Gastroesophageal sphincter (tissue), 4 donors: ENCODE measurements at places on chromosomes 7 and 10. TPM values are rescaled to one million over a fixed set of nuclear protein-coding genes. Genes with fewer than 3 reads are reported as not detected.

- H3K27me3 ChIP-seq = peaks cover 6% of the 10 kb centered on the region
- H3K4me3 ChIP-seq = no peak overlapping the region
- H3K4me1 ChIP-seq = peaks cover 13% of the 10 kb centered on the region
- ATAC-seq = no peak
- peaks cover 68% of the 10 kb centered on the region for H3K36me3 ChIP-seq
- no peak overlapping the region for H3K27ac ChIP-seq
Measured at GRCh38 chr7:150947761-150948651, 30.1 kb downstream of the KCNH2 start.

GRCh38 chr10:30736685-30737232 lies 107.2 kb upstream of the LYZL2 start:
- H3K27me3 ChIP-seq = no peaks in the 10 kb centered on the region
- peak; percentile 87 for ATAC-seq
- no peaks in the 10 kb centered on the region for H3K36me3 ChIP-seq
- peaks cover 5% of the 10 kb centered on the region for H3K4me1 ChIP-seq

- ATAC-seq = no peak
- H3K27me3 ChIP-seq = no peaks in the 10 kb centered on the region
- H3K27ac ChIP-seq = no peak overlapping the region
- peak overlapping the region; percentile 81 for H3K4me3 ChIP-seq
- H3K4me1 ChIP-seq = peaks cover 13% of the 10 kb centered on the region
- no peaks in the 10 kb centered on the region for H3K36me3 ChIP-seq
Measured at GRCh38 chr7:131555552-131556052, 826 bp downstream of the PODXL start.

GRCh38 chr10:132363921-132364593 lies 32.1 kb downstream of the LRRC27 start:
- H3K27ac ChIP-seq = no peak overlapping the region
- no peaks in the 10 kb centered on the region for H3K4me1 ChIP-seq
- peaks cover 65% of the 10 kb centered on the region for H3K36me3 ChIP-seq
- peak; percentile 85 for ATAC-seq
- no peak overlapping the region for H3K4me3 ChIP-seq
- H3K27me3 ChIP-seq = no peaks in the 10 kb centered on the region

GRCh38 chr10:11354823-11355222 lies 256.6 kb downstream of the USP6NL start:
- no peak overlapping the region for H3K4me3 ChIP-seq
- no peaks in the 10 kb centered on the region for H3K4me1 ChIP-seq
- ATAC-seq = no peak
- H3K27me3 ChIP-seq = no peaks in the 10 kb centered on the region

DNA sequence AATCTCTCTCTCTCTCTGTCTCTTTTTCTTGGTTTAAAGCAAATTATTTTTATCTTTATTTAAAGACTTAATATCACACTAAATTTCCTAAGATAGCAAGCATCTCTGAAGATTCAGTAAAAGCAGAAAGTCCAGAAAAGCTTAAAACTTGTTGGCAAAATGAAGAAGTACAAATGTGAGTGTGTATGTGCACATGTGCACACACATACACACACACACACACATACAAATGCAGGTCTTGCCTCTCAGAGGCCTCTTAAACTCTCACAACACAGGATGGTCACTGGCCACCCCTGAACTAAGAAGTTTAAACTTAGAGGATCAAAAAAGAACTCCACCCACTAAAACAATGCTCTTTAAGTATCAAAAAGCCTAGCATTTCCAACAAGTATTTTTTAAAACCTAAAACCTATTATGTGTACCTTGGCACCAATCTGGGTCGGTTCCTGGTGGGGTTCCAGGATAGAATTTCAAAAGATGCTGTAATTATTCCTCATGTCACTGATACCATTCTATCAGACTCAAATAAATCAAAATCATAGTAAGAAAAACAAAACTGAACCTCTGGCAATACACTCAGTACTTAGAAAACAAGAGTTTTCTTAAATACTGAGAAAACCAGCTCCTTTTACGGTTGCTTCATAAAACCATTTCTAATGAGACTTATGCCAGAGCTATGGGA lies 55.0 kb downstream of the SORBS1 start:
- peak overlapping the region; percentile 100 for H3K27ac ChIP-seq
- no peak for ATAC-seq
- peaks cover 100% of the 10 kb centered on the region for H3K4me1 ChIP-seq
- no peak overlapping the region for H3K4me3 ChIP-seq
- no peaks in the 10 kb centered on the region for H3K27me3 ChIP-seq

GRCh38 chr10:94075506-94075905 lies 81.8 kb downstream of the PLCE1 start:
- no peaks in the 10 kb centered on the region for H3K36me3 ChIP-seq
- no peaks in the 10 kb centered on the region for H3K4me1 ChIP-seq
- H3K4me3 ChIP-seq = no peak overlapping the region
- peak; percentile 23 for ATAC-seq

GRCh38 chr7:128266883-128267594 lies 26.0 kb downstream of the LEP start:
- peak; percentile 45 for ATAC-seq
- peaks cover 33% of the 10 kb centered on the region for H3K4me1 ChIP-seq
- peak overlapping the region; percentile 51 for H3K27ac ChIP-seq
- H3K27me3 ChIP-seq = peaks cover 32% of the 10 kb centered on the region

DNA sequence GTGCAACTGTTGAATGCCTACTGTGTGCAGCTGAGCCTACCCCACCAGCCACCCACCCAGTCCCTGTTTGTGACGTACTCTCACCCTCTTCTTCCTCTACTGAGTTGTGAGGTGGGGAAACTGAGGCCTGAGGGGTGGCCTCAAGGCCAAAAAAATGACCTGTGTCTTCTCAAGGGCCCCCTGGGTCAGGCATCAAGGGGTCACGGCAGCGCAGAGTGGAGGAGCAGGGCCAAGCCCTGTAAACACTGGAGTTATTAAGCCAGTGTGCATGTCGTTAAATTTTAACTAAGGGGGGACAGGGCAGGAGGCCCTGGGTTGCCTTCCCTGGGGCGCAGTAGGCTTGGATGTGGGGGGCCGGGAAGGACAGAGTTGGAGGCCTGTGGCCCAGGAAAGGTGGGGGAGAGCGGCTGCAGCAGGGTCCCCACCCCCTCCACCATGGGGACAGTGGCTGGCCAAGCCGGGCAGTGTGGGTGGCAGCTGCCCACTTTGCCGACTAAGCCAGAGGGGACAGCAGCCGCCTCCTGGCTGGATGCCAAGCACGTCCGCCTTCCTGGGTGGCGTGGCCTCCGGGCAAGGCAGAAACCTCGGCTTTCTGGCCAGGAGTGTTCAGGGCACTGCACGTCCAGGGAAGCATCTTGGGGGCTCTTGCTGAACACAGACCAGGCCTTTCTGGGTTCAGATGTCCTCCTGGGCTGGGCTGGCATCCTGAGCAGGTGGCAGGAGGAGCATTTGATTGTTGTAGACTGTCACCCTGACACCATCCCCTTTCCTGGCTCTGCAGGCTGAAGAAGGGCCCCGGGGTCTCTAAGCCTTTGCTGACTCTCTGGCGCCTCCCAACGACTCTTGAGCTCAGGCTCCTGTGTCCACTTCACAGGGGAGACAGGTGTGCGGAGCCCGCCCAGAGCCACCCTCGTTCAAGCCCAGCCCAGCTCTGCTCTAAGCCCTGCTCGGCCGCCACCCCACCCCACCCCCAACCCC lies 1.9 kb downstream of the SLC29A4 start:
- no peak overlapping the region for H3K4me3 ChIP-seq
- no peak overlapping the region for H3K27ac ChIP-seq
- no peaks in the 10 kb centered on the region for H3K36me3 ChIP-seq

- H3K4me1 ChIP-seq = peaks cover 86% of the 10 kb centered on the region
- H3K27me3 ChIP-seq = no peaks in the 10 kb centered on the region
- peak overlapping the region; percentile 14 for H3K27ac ChIP-seq
- H3K36me3 ChIP-seq = no peaks in the 10 kb centered on the region
- peak; percentile 42 for ATAC-seq
Measured at GRCh38 chr10:114389426-114389825, 14.9 kb downstream of the AFAP1L2 start.

GRCh38 chr10:59279476-59279875 lies 82.9 kb downstream of the FAM13C start:
- no peak overlapping the region for H3K4me3 ChIP-seq
- peaks cover 4% of the 10 kb centered on the region for H3K4me1 ChIP-seq
- no peak for ATAC-seq
- H3K36me3 ChIP-seq = peaks cover 15% of the 10 kb centered on the region
- no peak overlapping the region for H3K27ac ChIP-seq

DNA sequence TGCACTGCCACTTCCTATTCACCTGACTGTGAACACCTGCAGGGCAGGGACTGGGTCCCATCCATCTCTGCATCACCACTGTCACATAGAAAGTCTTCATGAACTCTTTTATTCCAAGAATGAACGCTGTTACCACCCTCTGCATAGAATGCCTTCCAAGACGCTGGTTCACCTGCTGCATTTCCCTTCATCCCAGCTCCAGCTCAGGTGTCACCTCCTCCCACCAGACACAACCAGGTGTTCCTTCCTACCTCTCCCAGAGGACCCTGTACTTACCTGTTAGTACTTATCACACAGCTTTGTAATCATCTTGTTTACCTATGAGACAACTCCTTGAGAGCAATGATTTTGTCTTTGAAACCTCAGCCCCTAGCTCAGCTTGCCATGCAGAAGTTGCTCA lies 31.1 kb downstream of the SORBS1 start:
- no peak overlapping the region for H3K4me3 ChIP-seq
- H3K27ac ChIP-seq = peak overlapping the region; percentile 100
- H3K27me3 ChIP-seq = no peaks in the 10 kb centered on the region
- H3K36me3 ChIP-seq = no peaks in the 10 kb centered on the region
- ATAC-seq = no peak

DNA sequence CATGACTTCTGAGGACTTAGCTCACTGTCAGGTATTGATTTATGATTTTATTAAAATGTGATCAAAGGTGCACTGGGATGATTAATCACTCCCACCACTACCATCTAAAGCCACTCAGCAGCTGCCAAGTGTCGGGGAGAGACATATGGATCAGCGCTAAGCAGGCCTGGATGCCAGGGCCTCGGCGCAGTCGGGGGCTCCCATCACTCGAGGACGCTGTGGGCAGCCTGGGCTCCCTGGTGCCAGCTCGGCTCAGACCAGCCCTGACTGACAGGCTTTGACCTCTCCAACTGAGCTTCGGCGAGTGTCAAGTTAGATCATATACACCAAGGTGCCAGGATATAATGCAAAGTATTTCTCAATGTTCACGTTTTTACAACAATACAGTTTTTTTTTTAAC lies 267.7 kb downstream of the ACTR3B start:
- H3K36me3 ChIP-seq = no peaks in the 10 kb centered on the region
- H3K27me3 ChIP-seq = no peaks in the 10 kb centered on the region
- no peak overlapping the region for H3K27ac ChIP-seq

DNA sequence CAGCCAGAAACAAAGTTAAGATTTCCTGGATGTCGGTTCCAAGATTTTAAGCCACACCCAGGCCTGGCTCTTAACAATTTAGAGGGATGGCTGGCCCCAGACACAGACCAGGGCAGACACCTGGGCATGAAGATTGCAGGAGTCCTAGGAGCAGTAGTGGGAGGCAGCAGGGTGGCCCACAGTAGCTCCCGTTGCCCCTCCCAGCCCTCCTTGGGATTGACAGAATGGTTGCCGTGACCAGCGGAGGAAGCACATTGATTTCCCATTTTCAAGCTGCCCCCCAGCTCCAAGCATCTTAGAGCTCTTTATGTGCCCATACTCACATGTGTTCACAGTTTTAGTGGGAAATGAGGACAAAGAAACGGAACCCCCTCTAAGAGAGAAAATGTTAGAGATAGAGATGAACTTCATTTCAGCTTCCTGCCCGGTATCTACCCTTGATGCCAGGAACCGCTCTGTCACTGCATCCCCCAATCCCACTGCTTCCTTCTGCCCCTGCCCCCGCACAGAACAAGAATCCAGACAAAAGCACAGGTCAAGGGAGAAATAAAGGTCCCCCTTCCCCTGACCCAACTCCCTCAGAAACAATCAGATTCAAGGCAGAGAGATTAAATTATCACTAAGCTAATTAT lies 101.1 kb downstream of the PLXNA4 start:
- ATAC-seq = no peak
- H3K4me3 ChIP-seq = no peak overlapping the region
- H3K36me3 ChIP-seq = no peaks in the 10 kb centered on the region
- no peak overlapping the region for H3K27ac ChIP-seq
- peaks cover 7% of the 10 kb centered on the region for H3K4me1 ChIP-seq

GRCh38 chr7:30935569-30935877 lies 23.9 kb downstream of the AQP1 start:
- ATAC-seq = no peak
- H3K27ac ChIP-seq = no peak overlapping the region
- peaks cover 3% of the 10 kb centered on the region for H3K27me3 ChIP-seq
- H3K4me1 ChIP-seq = no peaks in the 10 kb centered on the region
- no peaks in the 10 kb centered on the region for H3K36me3 ChIP-seq

DNA sequence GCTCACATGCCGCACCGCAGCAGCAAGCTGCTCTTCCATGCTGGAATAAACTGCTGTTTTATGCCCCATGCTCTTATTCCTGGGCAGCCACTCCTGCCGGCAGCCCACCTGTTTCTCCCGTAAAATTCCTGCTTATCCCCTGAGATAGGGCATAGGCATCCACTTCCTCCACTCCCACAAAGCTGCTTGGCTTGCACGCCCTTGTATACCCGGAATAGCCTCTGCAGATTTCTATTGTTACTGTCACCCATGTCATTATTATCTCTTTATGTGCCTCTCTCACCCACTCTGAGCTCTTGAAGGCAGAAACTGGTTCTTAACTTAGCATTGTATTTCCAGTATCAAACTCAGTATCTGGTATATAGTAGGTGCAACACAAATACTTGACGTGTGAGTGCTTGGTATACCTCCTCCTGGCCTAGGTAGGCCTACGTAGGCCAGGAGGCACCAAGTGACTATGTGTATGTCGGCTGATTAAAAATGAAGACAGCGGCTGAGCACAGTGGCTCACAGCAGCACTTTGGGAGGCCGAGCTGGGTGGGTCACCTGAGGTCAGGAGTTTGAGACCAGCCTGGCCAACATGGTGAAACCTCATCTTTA lies 193.4 kb downstream of the CCDC3 start:
- H3K4me1 ChIP-seq = no peaks in the 10 kb centered on the region
- no peak for ATAC-seq
- H3K27ac ChIP-seq = no peak overlapping the region
- H3K4me3 ChIP-seq = no peak overlapping the region

GRCh38 chr7:24192053-24192452 lies 91.9 kb upstream of the NPY start:
- H3K36me3 ChIP-seq = no peaks in the 10 kb centered on the region
- no peak for ATAC-seq
- H3K4me1 ChIP-seq = no peaks in the 10 kb centered on the region
- no peak overlapping the region for H3K4me3 ChIP-seq

GRCh38 chr7:157001920-157002818 lies 8.3 kb downstream of the MNX1 start:
- no peaks in the 10 kb centered on the region for H3K36me3 ChIP-seq
- H3K4me1 ChIP-seq = no peaks in the 10 kb centered on the region
- H3K4me3 ChIP-seq = no peak overlapping the region
- no peak for ATAC-seq
- H3K27ac ChIP-seq = no peak overlapping the region

GRCh38 chr7:43873300-43873699 lies 4.0 kb upstream of the MRPS24 start:
- H3K4me1 ChIP-seq = peaks cover 44% of the 10 kb centered on the region
- peak; percentile 37 for ATAC-seq
- no peak overlapping the region for H3K4me3 ChIP-seq

CAPZA2 gene
- 203 TPM for total RNA-seq

PKD2L1 gene
- not detected for total RNA-seq

CYP2C9 gene
- total RNA-seq = 0.89 TPM

CYP51A1 gene
- total RNA-seq = 31.6 TPM

GPER1 gene
- 8.4 TPM for total RNA-seq

FGFR2 gene
- 79.3 TPM for total RNA-seq

NOS3 gene
- total RNA-seq = 9.3 TPM

PTPN20 gene
- 4.2 TPM for total RNA-seq

VAX1 gene
- total RNA-seq = not detected
